CD4-positive, alpha-beta T cell treated with Interleukin-4 for 1 hour (primary cell): ENCODE measurements at places on chromosomes 2 and 18.

- no peak for DNase-seq
These were observed 428.8 kb downstream of the LRATD1 start for GRCh38 chr2:15061268-15061667.

DNA sequence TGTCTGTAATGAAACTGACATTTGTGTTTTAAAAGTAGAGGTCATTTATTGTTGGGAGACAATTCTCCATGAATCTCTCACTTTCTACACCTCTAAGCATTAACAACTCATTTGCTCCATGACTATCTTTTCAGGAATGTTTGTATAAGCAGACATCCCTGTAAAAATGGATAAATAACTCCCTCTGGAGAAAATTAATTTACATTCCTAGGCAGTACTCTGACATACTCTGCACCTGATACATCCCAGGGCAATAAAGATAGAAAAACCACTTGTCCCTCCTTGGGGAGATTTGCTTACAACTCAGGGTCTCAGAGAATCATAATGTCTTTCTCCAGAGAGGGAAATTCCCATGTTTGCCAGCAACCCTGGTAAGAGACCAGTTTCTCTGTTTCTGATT lies 1037.7 kb upstream of the SLC39A10 start:
- no peak for DNase-seq

GRCh38 chr2:159880729-159881128 lies 82.7 kb upstream of the CD302 start:
- no peak for DNase-seq

DNA sequence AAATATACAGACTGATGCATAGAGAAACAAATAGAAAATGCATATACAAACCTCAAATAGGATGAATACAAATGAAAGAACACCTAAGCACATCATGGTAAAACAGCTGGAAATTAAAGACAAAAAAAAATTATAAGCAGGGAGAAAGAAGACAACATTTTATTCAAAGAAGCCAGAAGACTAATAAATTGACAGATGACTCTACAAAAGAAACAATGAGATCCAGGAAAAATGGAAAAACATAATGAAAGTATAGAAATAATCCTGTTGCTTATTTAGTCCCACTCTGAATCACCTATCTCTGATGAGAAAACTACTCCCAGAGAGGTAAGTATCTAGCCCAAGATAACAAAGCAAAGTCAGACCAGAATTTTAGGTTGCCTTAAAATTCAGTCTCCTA lies 143.4 kb downstream of the RBM43 start:
- DNase-seq, result no peak

GRCh38 chr2:202299712-202300111 lies 34.1 kb downstream of the NOP58 start:
- DNase-seq, result no peak

- DNase-seq, result no peak
These were observed 5.2 kb downstream of the RPL37A start for GRCh38 chr2:216503697-216504375.

- DNase-seq, result no peak
These were observed 348.9 kb upstream of the RAB12 start for GRCh38 chr18:8260319-8260718.

DNA sequence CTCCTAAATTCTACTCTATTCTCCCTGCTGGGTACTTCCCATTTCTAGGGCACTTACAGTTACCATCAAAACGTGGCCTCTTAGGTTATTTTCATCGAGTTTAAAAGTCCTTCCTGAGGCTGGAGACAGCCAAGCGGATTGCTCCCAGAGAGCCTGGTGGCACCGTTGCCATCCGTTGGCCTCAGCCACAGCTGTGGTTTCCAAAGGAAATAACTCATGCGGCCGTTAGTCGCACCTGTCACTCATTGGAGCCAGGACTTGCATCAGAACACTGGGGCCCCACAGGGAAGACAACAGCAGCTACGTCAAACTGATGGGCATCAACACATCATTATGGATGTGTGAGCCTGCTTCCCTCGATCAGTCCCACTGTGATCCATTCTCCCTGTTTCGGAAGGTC lies 453.4 kb downstream of the BCL11A start:
- no peak for DNase-seq

GRCh38 chr2:173195100-173195499 lies 119.5 kb downstream of the MAP3K20 start:
- no peak for DNase-seq

- no peak for DNase-seq
These were observed 134.0 kb upstream of the LYPD1 start for GRCh38 chr2:132804051-132804450.

DNA sequence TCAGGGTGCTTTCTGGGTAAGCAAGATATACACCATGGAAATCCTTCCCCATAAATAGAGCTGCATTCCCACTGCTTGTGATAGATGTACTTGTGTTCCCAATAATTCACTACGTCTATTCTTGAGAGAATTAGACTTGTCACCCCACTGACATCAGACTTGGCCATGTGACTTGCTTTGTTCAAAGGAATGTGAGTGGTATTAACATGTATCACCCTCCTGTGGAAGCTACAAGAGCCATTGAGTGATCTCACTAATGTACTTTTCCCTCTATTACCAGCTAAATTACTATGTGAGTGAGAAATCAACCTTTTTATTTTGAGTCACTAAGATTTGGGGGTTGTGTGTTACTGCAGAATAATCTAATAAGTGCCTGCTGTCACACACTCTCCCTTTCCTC lies 176.0 kb downstream of the CCDC178 start:
- DNase-seq, result no peak

GRCh38 chr2:232458661-232459418 lies 2.9 kb downstream of the ALPI start:
- DNase-seq, result no peak

DNA sequence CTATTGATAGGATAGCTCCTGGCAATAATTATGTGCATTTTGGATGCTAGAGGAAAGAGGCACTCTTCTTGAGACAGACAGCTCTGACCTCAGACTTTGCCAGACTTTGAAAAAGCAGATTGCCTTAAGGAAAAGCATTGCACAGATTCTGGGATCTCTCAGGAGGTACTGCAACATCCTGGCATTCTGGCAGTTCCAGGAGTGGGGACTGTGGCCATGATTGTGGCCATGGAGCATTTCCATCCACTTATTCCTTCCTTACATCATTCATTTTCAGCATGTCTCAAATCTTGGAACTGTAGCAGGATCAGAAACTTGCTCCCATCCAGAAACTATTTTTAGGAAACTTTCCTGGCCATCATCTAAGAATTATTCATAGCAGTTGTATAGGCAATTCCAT lies 144.9 kb upstream of the FOSL2 start:
- no peak for DNase-seq

DNA sequence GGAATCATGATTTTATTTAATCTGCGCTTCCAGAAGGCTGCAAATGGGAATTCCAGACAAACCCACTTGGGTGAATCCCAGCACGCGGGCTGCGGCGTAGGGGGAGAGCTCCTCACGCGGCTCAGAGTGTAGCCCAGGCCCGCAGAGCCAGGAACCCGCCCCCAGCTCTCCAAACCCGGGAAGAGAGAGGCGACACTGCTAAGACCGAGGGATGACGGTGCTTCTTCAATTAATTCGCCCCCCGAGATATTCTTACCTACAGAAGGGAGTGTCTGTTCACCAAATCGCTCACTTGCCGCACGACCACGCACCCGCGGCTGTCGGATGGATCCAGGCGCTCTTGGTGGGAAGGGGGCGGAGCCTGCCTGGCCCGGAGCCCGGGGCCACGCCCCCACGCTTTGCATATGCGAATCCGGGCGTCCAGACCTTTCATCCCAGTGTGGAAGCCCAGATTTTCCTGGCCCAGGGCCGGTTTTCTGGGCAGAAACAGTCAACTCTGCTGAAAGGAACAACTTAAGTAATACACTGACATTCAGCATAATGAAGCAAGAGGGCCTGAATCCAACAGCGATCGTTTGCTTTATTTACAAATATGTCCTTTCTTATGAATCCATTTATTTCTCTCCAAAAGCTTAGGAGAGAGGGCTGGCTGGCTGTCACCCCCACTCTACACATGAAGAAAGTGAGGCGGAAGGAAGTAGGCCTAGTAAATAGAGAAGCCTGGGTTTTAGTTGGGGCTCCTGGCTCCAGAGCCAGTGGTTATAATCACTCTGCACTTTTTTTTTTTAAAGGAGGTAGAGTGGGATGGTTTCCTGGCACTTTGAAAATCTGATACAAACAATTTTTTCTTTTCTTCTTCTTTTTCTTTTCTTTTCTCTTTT lies at the start of gene SLC19A3:
SLC19A3 (minus strand) TSS at position 342 of the 881 bp plus-strand sequence. CDS start 15,710 bp downstream, outside the sequence.
- no peak for DNase-seq

- no peak for DNase-seq
These were observed 39.2 kb upstream of the ZNF385B start for GRCh38 chr2:179900655-179901054.

DNA sequence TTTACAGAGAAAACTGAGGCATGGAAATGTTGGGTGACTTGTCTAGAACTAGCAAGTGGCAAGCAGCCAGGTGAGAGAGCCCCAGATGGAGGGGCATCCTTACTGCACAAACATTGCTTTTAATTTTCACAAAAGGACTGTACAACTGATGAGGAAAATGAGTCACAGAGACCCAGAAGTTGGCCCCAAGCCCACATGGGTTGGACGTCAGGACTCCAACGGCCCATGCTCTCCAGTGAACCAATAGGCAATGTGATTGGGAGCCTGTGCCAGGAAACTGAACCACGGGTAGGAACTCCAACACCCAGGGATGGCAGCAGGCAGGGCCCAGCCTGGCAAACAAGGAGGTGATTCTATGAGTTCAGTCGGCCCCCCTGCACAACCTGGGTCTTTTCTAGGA lies 50.8 kb downstream of the PID1 start:
- DNase-seq, result no peak

- DNase-seq, result no peak
These were observed 172.3 kb downstream of the ICOS start for GRCh38 chr2:204108781-204109295.

- DNase-seq, result peak; percentile 11
These were observed 87.5 kb downstream of the POLR1A start for GRCh38 chr2:86017901-86018896.

DNA sequence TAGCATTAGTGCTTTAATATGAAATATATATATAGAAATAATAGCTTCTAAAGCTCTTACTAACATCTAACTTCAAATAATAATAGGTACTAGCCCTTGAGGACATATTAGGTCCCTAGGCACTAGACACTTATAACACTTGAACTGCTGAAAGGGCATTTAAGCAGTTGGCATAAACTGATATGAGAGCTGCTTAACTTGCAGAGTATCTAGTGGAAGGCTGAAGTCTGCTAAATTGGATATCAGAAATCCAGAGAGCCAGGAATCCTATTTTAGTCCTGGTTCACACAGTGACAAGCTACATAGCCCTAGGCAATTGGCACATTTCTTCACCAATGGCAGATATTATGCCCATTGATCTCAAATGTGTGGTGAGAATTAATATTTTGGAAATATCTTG lies 326.9 kb upstream of the UBE2E3 start:
- no peak for DNase-seq

GRCh38 chr18:55633032-55633431 lies 45.0 kb upstream of the TCF4 start:
- DNase-seq, result no peak

GRCh38 chr2:136124805-136125204 lies 6.9 kb upstream of the CXCR4 start:
- DNase-seq, result no peak

GRCh38 chr2:20669562-20670314 lies 2.8 kb downstream of the GDF7 start:
- DNase-seq, result no peak

GRCh38 chr18:59423259-59423658 lies 64.2 kb upstream of the LMAN1 start:
- DNase-seq, result no peak

DNA sequence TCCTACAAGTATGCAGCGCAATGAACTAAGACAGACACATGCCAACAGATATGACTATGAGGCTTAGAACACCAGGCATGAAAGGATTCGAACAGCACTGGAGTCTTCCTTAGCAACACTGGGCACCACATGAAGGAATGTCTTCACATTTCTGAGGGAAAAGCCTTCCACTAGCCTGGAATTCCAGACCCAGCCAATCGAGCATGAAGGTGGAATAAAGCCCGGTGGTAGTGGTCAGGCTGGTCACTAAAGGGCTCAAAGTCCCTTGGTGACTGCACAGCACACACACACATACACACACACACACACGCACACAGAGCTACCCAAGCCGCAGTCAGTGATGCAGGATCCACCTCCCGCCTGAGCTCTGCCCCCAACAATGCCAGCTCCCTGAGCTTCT lies 19.7 kb upstream of the SFXN5 start:
- DNase-seq, result no peak

GRCh38 chr2:189933041-189933440 lies 129.5 kb downstream of the MSTN start:
- no peak for DNase-seq

GRCh38 chr18:56096861-56097260 lies 508.9 kb upstream of the TCF4 start:
- no peak for DNase-seq
